Body of pancreas (tissue), 4 donors: ENCODE measurements at places on chromosomes 11 and 22. TPM values are rescaled to one million over a fixed set of nuclear protein-coding genes. Genes with fewer than 3 reads are reported as not detected.

TTC28 gene
- 87.3 TPM for total RNA-seq

SEC14L6 gene
- total RNA-seq, result 2.1 TPM

DNA sequence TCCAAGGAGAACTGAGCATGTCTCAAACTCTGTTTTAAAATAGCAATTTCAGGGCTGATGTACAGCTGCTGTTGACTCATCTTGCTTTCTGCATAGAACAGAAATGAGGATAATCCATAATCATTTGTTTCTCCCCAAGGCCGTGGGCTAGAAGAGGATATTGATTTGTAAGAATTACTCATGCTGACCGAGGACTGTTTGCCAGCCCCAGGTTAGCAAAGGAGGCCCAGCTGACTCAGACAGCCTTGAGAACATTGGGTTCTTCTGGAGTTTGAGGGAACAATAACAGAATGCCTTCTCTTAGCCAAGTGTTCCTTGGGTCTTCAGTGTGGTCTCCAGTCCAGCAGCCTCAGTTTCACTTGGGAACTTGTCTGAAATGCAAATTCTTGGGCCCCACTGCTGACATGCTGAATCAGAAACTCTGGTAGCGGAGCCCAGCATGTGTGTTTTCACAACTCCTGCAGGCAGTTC lies 92.0 kb downstream of the ZC3H12C start:
- DNase-seq, result peak; percentile 72

- DNase-seq, result no peak
Measured at GRCh38 chr11:134014511-134014910, 54.4 kb upstream of the JAM3 start.

DNA sequence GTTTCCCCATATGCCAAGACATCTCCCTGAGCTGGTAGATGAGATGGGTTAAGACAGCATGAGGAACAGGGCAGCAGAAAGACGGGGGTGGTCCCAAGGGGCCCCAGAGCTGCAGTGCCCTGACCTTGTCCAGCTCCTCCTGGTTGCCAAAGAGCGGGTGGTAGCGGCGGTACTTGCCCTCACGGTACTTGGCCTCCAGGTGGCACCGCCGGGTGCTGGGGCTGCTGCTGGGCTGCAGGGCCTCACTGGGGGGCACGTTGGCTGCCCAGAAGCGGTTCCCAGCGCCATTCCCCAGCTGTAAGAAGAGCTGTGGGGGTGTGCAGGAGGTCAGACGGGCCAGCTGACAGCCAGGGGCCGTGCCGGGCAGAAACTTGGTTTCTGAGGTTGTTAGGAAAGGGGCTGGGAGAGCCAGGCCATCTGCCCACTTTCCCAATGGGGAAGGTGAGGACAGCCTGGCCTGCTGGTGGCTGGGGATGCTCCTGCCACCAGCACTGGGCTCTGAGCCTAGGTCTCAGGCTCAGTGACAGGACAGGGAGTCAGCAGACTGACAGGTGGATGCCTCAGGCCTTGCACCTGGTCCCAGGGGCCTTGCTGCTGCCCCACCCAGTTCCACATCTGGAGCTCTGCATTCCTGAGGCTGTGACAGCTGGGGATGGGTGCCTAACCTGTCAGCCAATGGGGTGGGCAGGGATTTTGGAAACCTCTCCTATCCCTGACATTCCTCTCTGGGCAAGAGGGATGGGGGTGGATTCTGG lies 30.0 kb upstream of the PDE2A start:
- DNase-seq, result no peak

- no peak for DNase-seq
Measured at GRCh38 chr22:32482708-32483107, 8.1 kb downstream of the FBXO7 start.
